ENCODE measurements at places on chromosomes 4 and X. TPM values are rescaled to one million over a fixed set of nuclear protein-coding genes. Genes with fewer than 3 reads are reported as not detected.

The DGKK gene
- not detected for total RNA-seq

The FAM9C gene
- not detected for total RNA-seq

GRCh38 chrX:47749185-47749967 is 87.3 kb upstream of the ZNF81 start:
- no peak for DNase-seq

DNA sequence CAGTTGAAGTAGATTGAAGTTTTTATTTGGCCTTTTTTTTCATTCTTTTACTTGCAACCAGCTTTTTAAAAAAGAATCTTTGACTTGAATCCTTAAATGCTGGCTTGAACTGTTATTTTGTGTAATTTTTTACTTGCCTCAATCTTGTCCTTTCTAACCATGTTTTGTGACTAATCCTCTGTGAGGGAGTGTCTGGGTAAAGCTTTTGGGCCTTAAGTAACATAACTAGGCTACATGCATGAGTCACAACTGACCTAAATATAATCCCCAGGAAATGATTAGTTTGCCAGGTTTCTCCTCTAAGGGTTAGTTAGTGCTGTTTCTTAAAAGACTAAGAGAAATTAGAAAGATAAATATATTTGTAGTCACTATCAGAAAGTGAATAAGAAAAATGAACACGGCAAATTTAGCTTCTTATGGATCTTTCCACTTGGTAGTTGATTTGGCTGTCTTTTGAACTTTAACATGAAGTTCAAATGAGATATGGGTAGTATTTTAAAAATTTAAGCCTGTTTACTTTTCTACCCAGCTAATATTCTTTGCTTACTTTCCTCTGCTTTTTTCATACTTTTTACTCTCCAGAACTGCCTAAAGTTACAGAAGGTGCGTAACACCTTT is 13.0 kb downstream of the EXOC1 start:
- peak; percentile 89 for DNase-seq

- no peak for DNase-seq
Observed at GRCh38 chr4:145044341-145044740, 53.7 kb downstream of the ANAPC10 start.

Measured in A172 (cell line).